ENCODE measurements at places on chromosomes 3 and 15.

DNA sequence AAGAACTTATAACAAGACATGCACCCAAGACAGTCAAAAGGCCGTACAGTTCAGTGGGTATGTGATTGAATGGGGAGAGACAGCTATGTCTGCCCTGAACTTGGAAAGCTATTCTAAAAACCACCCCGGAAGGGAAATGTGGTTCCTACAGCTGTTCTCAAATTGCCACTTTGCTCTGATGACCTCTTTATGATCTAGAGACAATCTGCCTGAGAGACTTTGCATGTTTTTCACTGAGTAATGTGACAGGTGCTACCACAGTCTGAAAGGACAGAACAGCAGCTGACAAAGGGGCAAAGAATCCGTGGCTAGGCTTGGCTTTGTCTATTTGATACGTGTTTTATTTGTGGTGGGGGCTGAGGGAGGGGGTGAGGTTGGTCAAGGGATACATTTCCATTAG is 148.3 kb upstream of the NPHP3 start:
- no peak for DNase-seq

GRCh38 chr3:43285644-43286043 is 696 bp upstream of the SNRK start:
- DNase-seq, result no peak

DNA sequence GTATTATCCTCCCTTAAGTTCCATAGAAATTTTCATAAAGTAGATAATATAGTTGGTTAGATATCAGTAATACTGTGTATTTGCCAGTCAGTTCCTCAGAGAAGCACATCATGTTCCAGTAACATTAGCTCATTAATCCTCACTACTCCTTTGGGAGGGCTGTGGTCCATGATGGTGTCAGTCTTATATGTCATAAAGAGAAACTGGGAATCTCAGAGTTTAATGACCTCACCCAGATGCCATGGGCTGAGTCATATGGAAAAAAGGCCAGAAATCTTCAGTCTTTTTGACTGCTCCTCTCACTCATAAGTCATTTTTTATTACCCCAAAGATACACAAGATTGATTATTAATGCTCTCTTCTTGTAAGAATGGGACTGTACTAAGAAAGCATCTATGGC is 188.6 kb downstream of the CHL1 start:
- no peak for DNase-seq

GRCh38 chr15:71892335-71892734 is 82.0 kb downstream of the NR2E3 start:
- DNase-seq, result no peak

DNA sequence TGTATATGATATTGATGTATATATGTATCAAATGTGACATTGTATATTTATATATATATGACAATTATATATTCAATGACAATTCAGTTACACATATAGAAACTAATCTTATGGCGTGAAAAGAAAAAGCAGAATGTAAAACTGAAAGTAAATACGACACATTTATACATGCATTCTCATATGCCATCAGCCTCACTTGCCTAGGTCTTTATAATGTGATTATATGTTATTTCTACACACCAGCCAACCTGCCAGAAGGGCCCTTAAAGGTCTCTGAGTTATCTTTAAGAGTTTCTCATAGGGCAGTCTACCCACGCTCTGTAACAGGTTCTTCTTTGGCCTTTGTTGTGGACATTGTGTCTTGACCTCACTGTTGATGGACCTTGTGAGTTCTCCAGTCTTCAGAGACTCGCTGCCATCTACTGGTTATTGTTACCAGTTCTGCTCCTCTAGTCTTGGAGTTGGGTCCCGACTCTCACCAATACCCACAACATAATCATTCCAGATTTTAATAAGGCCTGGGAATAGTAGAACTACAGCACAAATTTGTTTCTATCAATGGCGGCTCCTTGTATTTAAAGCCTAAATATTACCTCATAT is 371.5 kb upstream of the GOLIM4 start:
- no peak for DNase-seq

DNA sequence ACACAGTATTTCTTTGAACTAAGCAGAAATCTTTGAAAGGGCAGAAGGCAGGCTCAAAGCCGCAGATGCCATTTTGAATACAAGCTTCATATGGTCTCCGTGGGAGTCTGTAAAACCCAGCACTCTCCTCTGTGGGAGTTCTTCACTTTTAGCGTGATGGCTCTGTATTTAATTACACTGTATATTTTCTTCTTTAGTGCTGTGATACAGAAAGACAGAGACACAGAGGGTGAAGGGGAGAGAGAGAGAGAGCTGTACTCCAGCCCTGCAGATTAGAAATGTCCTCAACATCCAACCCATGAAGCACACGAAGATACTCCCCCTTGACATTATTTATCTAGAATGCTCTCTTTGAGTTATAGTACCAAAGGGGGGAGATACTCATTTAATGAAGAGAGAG is 752.6 kb upstream of the NR2F2 start:
- no peak for DNase-seq

DNA sequence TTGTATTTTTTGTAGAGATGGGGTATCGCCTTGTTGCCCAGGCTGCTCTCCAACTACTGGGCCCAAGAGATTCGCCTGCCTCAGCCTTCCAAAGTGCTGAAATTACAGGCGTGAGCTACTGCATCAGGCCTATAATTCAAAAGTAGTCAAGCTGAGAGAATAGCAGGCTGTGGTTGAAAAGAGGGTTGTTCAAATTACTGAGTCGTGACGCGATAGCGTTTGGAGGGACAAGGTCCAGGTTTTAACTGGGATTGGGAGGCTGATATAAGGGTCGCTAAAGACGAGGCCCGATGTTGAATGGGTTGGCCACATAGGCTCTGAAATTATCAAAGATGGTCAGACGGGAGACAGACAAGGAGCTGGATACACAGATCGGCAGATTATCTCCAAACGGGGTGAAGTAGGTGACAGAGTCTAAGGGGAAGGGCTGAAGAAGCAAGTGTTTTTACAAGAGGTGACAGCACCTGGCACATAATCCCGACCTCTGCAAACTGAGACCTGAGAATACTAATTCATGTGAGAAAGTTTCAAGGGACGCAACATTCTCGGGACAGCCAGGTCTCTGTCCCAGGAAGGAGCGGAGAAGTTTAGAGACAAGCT is 759 bp upstream of the ARID3B start:
- DNase-seq, result no peak

DNA sequence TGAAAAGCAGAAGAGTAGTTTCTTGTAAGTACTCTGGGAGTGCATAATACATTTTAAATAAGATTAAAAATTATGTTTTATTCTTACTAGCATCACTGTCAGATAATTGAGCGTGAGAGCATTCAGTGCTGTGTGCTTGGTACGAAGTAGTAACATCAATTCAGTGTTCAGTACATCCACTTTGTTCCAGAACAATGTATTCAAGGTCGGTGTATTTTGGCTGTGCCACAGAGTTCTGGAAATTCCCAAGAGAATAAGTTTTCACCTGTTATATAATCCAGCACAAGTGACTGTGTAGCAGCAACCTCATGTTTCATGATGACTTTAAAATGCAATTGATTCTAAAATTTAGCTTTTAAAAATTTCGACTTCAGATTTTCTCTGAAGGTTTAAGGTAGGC is 130.6 kb downstream of the IGF1R start:
- no peak for DNase-seq

DNA sequence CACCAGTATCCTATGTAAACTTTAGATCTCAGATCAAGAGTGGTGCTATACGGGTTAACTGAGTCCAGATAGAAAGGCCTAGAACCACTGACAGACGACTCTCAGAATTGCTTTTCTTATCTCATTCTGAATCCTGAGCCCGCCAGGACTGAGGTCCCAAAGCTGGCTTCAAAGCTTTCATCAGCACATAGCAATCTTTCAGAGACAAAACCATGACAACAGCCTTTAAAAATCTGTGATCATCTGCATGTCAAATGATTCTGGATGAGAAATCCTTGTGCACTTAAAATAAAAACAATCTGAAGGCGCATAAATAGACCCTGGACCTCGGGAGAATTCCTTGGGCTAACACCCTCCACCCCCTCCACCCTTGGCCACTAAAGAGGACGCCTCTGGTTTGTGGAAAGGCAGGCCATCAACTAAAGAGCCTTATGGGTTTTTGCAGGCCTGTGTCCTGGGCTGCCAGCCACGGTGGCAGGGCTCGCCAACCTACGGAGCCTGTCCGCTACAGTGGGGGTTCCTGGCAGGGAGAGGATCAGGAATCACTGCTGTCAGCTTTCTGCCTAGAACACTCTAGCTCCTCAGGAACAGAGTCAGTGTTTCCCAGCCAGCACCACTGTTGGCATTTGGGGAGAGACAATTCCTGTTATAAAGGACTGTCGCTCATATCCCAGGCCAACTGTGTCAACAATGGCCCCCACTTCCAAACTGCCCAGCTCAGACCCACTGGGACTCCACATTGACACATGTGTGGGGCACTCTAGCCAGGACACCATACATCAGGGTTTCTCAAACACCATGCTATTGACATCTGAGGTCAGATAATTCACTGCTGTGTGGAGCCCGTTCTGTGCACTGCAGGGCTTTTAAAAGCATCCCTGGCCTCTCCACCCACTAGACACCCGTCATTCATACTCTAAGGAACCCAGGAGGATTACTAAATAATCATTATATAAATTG is 20.2 kb downstream of the TLE3 start:
- no peak for DNase-seq

- DNase-seq, result no peak
Measured at GRCh38 chr3:59027607-59028006, 22.2 kb downstream of the CFAP20DC start.

GRCh38 chr3:171966533-171967136 is 72.7 kb upstream of the FNDC3B start:
- no peak for DNase-seq
